ENCODE measurements at places on chromosomes 6 and 20. TPM values are rescaled to one million over a fixed set of nuclear protein-coding genes. Genes with fewer than 3 reads are reported as not detected.

The LCA5 gene
- total RNA-seq = 1.8 TPM

The PRDM13 gene
- total RNA-seq = not detected

The EYA4 gene
- total RNA-seq = 15.4 TPM

The AIF1 gene
- 15.2 TPM for total RNA-seq

The BCL2L1 gene
- total RNA-seq = 53.2 TPM

The BPIFB4 gene
- total RNA-seq = not detected

The SLC52A3 gene
- 2.3 TPM for total RNA-seq

The NUP43 gene
- 29.7 TPM for total RNA-seq

The ARMC2 gene
- total RNA-seq = 14.0 TPM

The HCRTR2 gene
- not detected for total RNA-seq

The CYP39A1 gene
- 5.4 TPM for total RNA-seq

The TRIM40 gene
- not detected for total RNA-seq

The OR2B6 gene
- total RNA-seq = not detected

The FOXC1 gene
- 7.1 TPM for total RNA-seq

The MAP1LC3A gene
- total RNA-seq = 110 TPM

The TGM2 gene
- 846 TPM for total RNA-seq

The LIN28B gene
- total RNA-seq = not detected

The OXT gene
- not detected for total RNA-seq

The PTCRA gene
- total RNA-seq = not detected

The TAGAP gene
- total RNA-seq = 1.2 TPM

The PRL gene
- total RNA-seq = not detected

The MEI4 gene
- 0.52 TPM for total RNA-seq

The UBE2V1 gene
- 77.1 TPM for total RNA-seq

The SLC22A16 gene
- not detected for total RNA-seq

The HLA-DMA gene
- total RNA-seq = 15.8 TPM

The NINL gene
- 1.8 TPM for total RNA-seq

The TRIM15 gene
- total RNA-seq = not detected

The COL21A1 gene
- total RNA-seq = 54.3 TPM

The RFX6 gene
- total RNA-seq = not detected

The PLCB4 gene
- total RNA-seq = 30.5 TPM

The TPBG gene
- 2.6 TPM for total RNA-seq

The LHFPL5 gene
- total RNA-seq = not detected

The TNNC2 gene
- 0.33 TPM for total RNA-seq

The RAD21L1 gene
- total RNA-seq = not detected

The WFDC10B gene
- not detected for total RNA-seq

The MATN4 gene
- total RNA-seq = not detected

The FRMD1 gene
- total RNA-seq = 0.16 TPM

The CST4 gene
- not detected for total RNA-seq

The PSMB1 gene
- total RNA-seq = 141 TPM

The PPP1R3D gene
- total RNA-seq = 11.4 TPM

The PRRT1 gene
- 1.0 TPM for total RNA-seq

The HMGA1 gene
- total RNA-seq = 46.7 TPM

The MEP1A gene
- not detected for total RNA-seq
